ENCODE measurements at places on chromosomes 12 and 14.

- no peak for DNase-seq
Measured at GRCh38 chr14:97298736-97299135, 501.6 kb downstream of the VRK1 start.

DNA sequence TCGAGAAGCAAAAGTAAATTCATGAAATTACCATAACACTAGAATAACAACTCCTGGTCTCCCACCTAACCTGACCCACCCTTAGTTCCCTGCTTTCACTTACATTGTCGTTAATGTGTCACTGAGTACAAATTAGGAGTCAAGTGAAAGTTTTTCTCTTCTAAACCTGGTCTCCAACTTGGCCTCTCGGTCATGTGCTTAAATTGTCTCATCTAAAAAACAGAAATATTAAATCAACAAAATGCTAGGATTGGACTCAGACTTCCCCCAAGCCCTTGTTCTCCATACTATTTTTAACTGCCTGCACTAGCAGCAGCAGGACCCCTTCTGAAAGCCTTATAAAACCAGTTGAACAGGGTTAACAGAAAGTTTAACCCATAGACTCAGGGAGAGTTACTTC lies 1.8 kb upstream of the BTG1 start:
- no peak for DNase-seq

- DNase-seq = no peak
Measured at GRCh38 chr12:63078906-63079305, 72.1 kb downstream of the AVPR1A start.

DNA sequence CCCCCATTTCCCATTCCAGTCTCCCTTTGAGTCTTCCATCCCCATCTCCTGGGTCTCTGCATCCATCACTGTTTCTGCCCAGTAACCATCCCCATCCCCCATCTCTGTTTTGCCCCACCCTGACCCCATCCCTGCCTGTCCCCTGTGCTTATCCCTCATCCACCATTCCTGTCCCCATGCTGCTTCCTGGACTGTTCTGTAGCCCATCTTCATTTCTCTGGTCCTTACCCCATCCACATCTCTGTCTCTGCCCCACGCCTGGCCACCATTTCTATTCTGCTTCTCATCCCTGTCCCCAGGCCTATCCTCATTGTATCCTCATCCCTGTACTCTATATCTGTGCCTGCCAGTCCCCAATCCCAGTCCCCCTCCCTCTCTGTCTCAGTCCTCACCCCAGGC lies 4.2 kb downstream of the NXPH4 start:
- no peak for DNase-seq

DNA sequence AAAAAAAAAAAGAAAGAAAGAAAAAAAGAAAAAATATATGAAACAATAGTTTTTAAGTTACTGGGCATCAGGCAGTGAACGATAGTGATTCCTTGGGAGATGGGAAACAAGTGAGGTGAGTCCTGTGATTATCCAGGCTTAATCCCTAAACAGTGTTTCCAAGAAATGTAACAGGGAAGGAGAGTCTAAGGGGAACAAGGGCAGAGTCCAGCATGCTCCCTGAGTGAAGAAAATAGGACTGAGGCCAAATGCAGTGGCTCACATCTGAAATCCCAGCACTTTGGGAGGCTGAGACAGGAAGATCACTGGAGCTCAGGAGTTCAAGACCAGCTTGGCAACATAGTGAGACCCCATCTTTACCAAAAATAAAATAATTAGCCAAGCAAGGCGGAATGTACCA lies 40.7 kb downstream of the R3HDM2 start:
- no peak for DNase-seq
